Adrenal gland (tissue), 19 donors: ENCODE measurements at places on chromosomes 4 and X.

DNA sequence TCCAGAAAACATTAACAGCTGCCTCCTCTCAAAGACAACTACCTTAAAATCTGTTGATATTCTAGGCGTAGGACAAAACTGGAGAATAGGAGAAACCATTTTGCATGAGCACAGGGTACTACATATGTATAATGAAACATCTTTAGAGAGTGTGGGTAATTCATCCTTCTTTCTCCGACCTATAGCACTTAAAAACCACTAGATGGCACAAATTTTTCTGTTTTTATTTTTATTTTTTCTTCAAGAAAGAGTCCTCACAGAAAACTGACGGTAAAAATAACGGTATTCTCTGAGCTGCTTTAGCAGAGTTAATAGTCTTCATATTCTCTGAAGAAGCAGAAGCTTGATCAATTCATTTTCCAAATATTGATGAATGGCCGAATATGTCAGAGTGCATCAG is 14.6 kb downstream of the SMIM31 start:
- no peak for DNase-seq

GRCh38 chrX:47743504-47743903 is 84.5 kb upstream of the UXT start:
- DNase-seq, result no peak

GRCh38 chr4:22903913-22904312 is 211.2 kb downstream of the GBA3 start:
- DNase-seq, result no peak

DNA sequence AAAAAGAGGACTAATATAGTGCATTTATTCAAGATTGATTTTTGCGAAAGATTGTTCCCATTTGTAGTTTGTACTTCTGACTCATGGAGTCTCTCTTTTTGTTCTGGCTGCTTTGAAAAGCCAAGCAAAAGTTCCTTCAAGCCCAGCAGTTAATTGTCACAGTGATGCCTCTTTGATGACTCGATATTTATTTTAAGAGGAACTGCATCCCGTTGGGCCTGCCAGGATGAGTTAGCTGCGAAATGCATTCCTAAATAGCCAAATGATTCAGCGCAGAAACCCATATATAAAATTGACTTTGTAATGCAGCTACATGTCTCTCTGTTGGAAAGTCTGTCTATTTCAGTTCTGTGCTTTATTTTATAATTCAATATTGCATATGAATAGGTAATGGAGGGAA is 295.1 kb downstream of the GBA3 start:
- no peak for DNase-seq

DNA sequence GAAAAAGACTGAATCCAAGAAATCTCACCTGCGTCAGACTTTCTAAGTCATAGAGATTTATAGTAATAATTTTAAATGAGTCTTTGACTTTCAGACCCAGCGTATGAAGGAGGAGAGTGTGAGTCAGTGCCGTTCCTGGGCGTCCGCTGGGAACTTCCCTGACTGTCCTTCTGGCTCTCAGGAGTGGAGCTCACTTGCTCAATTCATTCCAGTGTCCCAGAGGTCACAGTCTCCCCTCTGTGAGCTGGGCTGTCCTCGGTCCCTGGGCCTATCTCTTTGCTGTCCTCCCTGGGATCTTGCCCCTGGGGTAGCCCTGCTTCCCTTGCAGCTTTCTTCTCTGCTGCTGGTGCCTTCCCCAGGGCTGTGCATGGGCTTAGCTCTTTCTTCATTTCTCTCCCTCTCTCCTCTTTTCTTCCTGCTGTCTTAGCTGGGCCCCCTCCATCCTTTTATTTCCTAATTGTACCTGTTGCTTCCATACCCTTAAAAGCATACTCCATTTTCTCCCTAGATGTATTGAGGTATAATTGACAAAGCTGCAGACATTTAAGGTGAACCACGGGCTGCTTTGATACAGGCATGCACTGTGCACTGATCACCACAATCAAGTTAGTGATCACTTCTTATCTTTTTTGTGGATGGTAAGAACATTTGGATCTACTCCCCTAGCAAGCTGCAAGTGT is 11.6 kb downstream of the SORBS2 start:
- peak; percentile 67 for DNase-seq

- DNase-seq, result peak; percentile 97
Measured at GRCh38 chr4:10116569-10117358, at the start of gene WDR1. WDR1 (minus strand) TSS chr4:10116799; CDS start chr4:10116666, 133 bp downstream.
